ENCODE measurements at places on chromosomes 1 and 21.

DNA sequence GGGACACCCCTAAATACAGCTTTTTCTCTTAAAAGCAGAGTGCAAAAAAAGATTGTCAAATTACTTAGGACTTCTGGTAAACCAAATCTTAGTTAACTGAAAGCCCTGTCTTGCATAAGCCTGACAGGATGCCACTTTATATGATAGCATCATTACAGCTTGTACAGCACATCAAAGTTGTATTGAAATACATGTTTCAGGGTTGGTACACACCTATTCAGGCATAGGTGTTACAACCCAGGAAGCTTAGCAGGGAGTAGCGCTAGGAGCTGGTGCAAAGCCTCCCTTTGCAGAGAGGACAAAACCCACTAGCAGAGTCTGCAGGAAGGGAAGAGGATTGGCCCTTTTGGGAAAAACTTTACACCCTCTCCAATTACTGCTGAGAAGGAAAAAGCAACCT is 258.9 kb upstream of the SGIP1 start:
- DNase-seq = no peak

GRCh38 chr1:78540048-78540447 is 49.3 kb downstream of the PTGFR start:
- DNase-seq = no peak

GRCh38 chr1:23148084-23148483 is 20.6 kb downstream of the LUZP1 start:
- no peak for DNase-seq

DNA sequence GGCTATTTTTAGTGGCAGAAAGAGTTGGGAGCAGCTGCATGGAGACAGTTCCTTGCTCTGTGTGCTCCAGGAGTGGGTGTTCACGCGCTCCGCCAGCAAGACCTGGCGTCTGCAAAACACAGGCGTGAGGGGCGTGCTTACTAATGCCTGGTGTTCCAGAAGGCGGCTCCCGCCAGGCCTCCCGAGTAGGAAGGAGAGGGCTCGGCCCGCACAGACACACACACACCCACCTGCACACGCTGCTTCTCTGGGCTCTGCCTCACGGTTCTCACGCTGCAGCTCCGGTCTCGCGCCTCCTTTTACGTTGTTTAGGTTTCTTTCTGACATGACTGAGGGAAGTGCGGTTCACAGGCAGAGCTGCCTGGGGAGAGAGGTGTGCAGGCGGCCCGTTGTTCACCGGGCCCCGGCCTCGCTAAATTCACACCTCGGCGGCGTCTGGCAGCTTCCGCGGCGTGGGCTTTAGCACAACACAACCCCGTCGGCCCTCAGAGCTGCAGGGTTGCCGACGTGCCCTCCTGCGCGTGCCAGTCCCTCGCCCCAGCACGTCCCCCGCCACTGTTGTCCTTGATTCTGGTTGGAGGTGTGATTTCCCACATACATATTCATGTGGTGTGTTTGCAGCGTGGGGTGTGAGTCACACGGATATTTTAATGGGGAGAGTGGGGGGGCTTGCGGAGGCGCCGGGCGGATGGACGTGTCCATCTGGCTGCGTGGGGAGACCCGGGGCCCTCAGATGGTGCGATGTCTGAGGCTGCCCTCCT is 77.0 kb downstream of the SKI start:
- DNase-seq = no peak

DNA sequence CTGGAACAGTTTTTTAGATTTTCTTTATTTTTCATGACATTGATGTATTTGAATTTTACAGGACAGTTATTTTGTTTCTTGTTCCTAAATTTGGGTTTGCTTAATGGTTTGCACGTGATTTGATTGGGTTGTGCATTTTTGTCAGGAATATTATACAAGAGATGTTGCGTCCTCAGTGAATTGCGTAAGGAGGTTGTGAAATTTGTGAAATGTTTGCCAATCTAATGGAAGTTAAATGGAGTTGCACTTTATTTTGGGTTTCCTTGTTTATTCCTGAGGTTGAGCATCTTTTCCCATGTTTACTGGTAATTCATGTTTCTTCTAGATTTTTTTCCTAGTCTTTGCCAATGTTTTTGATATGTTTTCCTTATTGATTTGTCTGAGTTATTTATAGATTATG is 19.9 kb downstream of the ZNF648 start:
- DNase-seq = no peak

GRCh38 chr1:67991546-67991945 is 58.9 kb downstream of the DIRAS3 start:
- DNase-seq = no peak

DNA sequence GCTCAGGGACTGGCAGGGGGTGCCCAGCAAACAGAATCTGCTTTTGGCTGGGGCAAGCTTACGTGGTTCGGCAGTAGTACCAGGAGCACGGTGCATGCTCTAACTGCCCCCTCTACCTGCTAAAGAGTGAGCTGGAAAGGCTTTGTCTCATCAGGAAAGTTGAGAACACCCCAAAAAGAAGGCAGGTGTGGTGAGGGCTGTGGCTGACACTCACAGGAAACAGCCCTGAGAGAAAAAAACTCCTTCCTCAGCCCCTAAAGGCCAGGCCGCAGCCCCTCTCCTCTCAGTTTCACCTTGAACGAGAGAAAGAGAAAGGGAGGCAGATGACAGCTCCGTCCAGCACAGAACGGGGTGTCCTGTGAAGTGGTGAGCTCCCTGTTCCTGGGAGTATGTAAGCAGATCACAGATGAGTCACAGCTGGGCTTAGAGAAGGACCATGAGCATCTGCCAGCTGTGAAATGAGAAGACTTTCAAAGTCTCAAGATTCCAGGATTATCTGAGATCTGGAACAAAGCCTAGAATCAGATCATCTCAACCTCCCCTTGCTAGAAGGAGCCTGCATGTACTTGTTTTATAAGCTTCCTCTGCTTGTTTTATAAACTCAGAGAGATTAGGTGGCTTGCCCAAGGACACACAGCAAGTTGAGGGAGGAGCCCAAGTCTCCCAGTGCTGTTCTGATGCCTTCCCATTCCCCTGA is 13.4 kb downstream of the LAPTM5 start:
- DNase-seq = no peak

DNA sequence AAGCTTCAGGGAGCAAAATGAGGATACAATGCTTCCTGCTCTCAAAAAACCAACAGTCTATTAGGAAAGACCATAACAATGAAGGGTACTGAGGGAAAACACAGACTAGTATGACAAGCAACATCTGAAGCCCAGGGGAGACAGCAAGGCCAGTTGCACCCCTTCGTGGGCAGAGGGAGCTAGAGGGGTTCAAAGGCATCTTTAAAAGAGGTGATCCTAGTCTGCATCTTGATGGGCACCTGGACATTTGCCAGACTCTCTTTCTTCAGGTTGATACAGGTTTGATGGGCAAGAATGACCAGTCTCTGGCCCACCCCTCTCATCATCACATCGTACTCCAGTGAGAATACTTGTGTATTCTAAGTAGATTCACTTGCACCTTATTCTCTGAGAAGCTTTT is 177.7 kb downstream of the VAV3 start:
- no peak for DNase-seq

GRCh38 chr21:39094847-39095579 is 88.2 kb downstream of the PSMG1 start:
- DNase-seq = no peak

DNA sequence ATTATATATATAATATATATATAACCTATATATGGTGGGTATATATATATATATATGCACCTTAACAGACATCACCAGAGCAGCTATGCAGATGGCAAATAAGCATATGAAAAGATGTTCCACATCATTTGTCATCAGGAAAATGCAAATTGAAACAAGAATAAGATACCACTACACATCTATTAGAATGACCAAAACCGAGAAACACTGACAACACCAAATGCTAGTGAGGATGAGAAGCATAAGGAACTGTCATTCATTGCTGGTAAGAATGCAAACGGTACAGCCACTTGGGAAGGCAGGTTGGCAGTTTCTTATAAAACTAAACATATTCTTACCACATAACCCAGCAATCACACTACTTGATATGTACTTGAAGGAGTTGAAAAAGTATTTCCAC is 219.8 kb upstream of the PRMT6 start:
- DNase-seq = no peak

DNA sequence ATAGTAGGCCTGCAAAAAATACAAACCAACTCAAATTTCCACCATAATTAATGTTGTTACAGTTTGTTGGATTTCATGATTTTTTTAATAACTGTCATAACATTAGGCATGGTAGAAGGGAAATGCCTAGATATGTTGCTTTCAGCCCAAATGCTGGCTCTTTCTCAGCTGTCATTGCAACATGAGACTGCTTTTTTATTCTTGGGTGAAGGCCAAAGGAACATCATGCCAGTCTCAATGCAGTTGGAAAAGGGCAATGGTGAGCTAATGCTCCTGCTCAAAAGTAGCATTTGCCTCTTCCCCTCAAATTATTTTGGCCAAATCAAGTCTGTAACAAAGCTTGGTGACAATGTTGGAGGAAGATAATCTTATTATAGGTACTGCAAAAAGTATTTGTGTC is 877.7 kb upstream of the PRMT6 start:
- no peak for DNase-seq

DNA sequence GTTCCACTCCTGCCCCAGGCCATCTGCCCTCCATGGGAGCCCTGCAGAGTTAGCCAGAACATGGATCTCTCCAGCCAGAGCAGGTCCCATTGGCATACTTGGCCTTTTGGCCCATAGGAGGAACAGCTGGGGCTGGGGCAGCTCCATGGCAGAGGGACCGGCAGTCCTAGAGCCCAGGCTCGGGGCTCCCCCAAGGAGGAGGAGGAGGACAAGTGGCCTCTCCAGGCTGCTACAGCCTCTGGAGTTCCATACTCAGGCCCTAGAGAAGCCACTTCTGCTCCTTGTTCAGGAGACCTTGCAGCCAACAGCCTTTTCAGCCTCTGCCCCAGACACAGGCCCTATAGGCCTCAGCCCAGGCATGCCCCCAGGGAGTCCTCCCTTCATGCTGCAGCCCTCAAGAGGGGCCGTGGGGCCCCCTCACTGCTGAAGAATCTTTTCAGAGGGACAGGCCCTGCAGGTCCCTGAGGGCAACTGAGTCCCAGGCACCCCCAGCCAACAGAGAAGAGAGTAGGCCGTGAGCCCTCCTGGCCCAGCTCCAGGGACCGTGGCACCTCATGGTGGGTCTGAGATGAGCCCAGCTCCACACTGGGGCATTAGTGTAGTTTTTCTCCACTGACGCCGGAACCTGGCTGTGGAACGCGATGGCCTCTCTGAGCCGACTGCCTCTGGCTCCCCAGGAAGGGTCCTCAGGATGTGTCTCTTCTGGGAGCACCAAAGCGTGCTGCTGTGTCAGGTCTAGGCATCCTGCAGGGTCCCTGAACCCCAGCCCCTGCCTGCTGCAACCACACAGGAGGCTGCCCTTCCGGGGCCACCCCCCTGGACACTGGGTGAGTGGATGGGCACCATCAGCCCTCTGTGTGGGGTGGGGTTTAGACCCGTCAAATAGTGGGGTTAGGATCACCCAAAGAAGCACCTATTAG is 297.6 kb upstream of the VAMP3 start:
- no peak for DNase-seq
